Panc1 (cell line): ENCODE measurements at places on chromosomes 2 and 18.
A peak's percentile ranks its signal among the peaks of the same experiment; 100 is the strongest.

DNA sequence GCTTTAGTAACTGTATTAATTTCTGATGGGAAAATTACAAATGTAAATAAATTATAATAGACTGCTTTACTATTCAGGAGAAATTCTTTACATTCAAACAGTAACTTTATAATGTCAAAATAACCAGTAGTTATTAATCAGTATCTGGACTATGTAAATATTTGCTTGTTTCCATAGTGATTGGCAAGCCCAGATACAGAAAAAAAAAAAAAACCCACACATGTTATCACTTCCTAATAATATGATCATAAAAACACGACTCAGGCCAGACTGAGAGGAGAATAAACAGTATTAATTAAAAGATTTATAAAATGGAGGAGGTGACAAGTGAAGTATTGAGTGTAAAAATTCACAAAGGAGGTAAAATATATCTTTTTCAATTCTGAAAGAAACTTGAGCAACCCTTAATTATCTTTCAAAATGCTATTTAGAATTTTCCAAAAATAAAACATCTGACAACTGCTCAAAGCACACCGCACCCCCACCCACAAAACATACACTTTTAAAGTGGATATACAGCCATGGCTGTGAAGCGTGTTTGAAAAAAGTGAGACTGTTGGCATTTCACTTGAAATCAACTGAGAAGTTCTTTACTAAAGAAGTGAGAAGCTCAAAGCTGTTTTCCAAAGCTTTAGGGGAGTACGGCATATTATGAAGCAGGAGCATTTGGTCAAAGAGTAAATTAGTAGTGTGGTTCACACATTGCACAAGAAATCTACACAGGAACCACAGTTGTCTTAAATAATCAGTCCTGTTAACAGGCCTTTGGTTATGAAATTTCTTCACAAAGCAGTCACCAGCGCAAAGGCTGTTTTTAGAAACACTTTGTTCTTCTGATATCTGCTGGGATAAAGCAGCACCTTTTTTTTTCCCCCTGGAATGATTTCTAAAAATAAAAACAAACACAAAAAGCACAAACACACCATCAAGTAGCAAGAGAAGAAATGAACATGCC is 475.8 kb downstream of the TXNL1 start:
- DNase-seq: no peak

GRCh38 chr2:11985817-11986566 is 239.6 kb downstream of the LPIN1 start:
- DNase-seq: no peak

GRCh38 chr2:59974051-59974766 is 579.2 kb downstream of the BCL11A start:
- DNase-seq: no peak

- DNase-seq: no peak
These were observed 53.6 kb downstream of the PKDCC start for GRCh38 chr2:42101206-42102023.

DNA sequence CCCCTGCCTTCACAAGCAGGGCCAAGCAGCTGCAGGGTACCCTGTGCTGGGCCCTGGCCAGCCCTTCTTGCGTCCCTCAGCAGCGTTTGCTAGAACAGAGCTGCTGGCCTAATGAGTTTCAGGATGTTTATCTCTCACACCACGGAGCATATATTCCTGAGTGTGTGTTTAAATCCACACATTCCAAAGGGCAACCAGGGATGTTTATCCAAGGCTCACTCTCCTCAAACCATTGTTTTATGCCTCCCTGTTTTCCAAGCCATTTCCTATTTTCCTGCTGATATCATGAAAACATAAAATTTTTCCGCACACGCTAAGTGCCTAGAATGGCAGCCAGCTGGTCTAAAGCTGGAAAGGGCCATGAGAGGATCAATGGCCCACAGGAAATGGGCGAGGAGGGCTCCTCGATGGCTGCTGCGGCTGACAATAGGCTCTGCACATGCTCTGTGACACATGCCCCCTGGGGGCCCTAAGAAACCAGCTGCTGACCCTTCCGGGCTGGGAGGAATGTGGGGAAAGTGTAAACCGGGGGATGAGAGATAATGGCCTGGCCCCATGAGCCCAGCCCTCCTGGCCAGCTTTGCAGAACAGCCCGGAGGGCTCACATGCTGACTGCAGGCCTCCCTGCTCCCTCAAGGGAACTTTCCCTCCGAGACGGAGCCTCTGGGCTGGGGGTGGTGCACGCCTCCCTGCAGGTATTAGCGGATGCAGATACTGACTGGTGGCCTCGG is 194.0 kb downstream of the NDUFA10 start:
- no peak for DNase-seq

GRCh38 chr2:174490051-174490450 is 3.2 kb upstream of the GPR155 start:
- no peak for DNase-seq

DNA sequence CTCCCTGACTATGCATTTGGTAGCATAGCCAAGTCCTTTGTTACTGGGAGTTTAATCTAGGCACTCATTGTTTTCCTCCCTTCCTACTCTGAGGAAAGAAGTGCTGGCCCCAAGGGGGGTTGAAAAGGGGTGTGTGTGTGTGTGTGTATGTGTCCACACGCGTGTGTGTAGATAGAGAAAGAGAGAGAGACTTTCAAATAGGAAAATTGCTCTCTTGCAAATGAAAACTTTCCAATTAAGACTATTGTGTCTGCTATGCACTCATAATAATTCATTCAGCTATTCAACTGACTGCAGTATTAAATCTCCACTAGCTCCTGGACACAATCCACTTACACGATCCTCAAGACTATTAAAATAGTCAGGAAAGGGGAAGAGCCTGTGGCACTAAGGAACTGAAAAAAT is 92.9 kb upstream of the CSRNP3 start:
- no peak for DNase-seq

GRCh38 chr2:150120326-150120955 is 367.0 kb downstream of the RND3 start:
- DNase-seq: no peak

- DNase-seq: no peak
These were observed 30.7 kb downstream of the GPD2 start for GRCh38 chr2:156466739-156467405.

DNA sequence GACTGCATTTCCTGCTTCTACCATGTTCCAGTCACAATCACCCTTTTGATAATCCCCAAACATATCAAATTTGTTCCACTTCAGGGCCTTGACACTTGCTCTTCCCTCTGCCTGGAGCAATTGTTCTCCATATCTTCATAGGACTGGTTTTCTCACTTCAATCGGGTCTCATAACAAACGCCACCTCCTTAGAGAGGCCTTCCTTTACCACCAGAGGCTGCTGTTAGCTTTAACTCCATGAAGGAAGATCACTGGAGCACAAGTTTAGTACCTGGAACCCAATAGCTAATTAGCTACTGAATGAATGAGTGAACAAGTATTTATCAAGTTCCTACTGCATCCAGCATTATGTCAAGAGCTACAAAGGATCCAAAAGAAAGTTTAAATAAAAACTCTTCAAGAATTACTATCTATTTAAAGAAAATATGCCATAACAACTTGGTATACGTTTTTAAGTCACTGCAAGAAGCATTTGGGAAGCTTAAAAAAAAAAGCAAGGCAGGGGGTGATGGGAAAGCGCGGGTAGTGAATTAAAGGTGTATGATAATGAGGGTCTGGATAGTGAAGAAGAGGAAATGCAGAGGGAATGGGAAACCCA is 58.8 kb downstream of the BAZ2B start:
- DNase-seq: peak; percentile 17

DNA sequence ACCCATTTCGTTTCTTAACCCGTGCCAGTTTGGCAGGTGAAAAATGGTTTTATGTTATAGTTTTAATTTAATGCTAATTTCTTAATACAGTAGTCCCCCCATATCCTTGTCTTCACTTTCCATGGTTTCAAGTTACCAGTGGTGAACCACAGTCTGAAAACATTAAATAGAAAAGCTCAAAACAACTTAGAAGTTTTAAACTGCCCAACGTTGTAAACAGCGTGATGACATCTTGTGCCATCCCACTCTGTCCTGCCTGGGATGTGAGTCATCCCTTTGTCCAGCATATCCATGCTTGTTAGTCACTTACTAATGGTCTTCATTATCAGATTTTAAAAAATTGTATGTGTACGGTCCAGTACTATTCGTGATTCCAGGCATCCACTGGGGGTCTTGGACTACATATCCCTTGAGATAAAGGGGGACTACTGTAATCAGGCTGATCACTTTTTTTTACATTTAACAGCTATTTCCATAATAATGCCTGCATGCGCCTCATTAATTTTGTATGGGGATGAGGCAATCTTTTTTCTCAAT is 31.9 kb downstream of the SLC66A3 start:
- DNase-seq: peak; percentile 22

DNA sequence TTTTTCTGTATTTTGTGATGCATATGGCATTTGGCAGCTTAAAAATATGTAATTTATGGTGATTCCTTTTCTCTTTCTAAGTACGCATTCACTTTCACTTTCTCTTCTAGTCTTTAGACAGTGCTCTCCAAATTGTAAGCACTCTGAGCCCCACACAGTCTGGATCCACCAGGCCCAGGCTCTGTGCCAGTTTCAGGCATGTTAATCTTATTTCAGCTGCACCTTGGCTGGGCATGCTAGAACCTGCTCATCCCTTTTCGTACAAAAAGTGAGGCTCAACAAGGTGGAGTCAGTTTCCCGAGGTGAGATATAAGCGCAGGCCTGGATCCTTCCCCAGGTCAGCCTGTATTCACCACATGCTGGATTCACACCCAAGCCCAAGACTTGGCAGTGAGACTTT is 203.9 kb downstream of the MTX2 start:
- DNase-seq: no peak
